CD4-positive, alpha-beta T cell treated with Interleukin-1 beta for 1 hour (primary cell): ENCODE measurements at places on chromosomes 16 and 17.

DNA sequence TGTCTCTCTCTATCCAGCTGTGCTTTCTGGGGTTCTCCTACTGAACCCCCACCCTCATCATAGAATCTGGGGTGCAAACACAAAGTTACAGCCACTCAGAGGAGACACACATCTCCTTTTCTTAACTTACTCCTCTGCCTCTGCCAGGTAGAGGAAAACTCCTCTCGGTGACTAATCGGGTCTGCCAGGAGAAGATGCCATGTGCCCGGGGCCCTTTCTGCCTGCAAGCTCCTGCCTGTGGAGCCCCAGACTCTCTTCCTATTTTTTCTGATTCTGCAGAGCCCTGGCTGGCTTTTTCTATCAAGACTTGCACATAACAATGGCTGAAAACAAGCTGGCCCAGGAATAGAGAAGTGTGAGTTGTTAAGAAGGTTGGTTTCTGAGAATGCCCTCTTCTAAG lies 10.4 kb downstream of the SLC6A4 start:
- no peak for DNase-seq

DNA sequence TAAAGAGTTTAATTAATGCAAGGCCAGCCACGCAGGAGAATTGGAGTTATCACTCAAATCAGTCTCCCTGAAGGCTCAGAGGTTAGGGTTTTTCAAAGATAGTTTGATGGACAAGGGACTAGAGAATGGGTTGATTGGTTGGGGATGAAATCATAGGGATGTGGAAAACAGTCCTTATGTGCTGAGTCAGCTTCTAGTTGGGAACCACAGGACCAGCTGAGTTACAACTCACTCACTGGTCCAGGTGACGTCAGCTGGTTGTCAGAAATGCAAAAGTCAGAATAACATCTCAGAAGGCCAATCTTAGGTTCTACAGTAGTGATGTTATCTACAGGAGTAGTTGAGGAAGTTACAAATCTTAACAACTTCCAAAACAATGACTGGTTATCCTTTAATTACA lies 47.6 kb downstream of the CPD start:
- DNase-seq = no peak

DNA sequence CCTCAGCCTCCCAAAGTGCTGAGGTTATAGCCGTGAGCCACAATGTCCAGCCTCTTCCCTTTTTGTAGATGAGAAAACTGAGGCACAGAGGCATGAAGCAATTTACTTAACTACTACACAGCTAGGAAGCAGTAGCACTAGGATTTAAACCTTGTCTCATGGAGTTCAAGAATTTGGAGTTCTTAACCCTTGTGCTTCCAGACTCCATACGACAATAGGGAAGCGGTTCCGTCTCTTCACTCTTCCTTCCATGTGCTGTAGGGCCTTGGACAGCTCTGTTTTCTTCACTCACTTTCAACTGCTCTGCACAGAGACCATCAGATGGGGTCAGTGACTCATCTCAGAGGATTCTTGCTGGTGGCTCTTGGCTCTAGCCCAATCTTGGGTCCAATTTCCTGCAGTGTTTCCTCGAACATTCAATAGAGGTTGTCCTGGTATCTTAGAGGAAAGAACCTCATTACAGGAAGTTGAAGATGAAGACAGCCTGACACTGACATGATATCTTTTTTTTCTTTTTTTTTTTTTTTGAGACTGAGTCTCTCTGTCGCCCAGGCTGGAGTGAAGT lies 19.3 kb downstream of the ITGAL start:
- DNase-seq = no peak

DNA sequence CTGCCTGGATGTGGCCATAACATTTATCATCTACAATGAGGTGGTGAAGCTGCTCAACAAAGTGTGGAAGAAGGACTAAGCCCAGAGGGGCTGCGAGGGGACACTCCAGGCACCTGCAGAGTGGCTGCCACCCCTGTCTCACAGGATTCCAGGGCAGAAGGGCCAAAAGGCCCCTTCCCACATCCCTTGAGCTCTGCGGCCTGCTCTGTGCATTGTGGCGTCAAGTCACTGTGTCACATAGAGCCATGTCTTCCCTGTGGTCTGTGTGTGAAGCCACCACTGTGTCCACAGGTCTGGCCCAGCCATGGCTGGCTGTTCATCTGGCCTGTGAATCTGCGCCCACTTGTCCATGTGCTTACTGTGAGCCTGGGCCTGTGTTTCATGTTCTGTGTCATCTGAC lies 1714.6 kb downstream of the TP53TG3F start:
- no peak for DNase-seq

- no peak for DNase-seq
These were observed 4.8 kb downstream of the B9D1 start for GRCh38 chr17:19357761-19358160.

DNA sequence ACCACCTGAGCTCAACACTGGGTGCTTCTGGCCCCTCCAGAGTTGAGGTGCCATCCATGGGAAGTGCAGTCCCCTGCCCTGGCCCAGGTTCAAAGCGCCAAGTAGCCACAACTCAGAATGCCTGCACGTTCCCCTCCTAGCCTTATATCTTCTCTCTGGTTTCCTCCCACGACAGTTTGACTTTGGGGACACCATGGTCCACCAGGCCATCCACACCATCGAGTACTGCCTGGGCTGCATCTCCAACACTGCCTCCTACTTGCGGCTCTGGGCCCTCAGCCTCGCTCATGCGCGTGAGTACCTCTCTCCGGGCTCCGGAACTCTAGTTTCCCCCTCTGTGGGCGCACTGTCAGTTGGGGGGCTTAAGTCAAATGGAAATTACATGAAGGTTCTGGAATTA lies 22.4 kb upstream of the NAGLU start:
- DNase-seq = no peak

- DNase-seq = no peak
These were observed 90.3 kb upstream of the BCAR1 start for GRCh38 chr16:75341564-75342307.
